ENCODE measurements at places on chromosomes 12 and 14.

DNA sequence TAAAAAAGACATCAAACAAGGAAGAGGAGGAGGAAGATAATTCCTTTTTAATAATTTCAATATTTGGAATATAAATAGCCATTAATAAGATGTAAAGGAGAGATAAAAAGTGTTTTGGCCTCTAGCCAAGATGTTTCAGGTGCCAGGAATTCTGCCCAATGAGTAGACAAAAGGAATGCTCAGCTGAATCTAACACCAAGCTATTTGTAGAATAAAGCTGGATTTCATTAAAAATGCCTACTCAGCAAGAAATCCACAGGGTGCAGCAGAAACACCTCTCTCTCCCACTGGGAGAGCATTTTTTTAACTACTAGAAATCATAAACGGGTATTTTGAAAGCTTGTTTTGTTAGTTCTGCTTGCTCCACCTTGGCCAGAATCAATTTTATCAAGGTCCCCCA is 4.1 kb upstream of the STAB2 start:
- no peak for DNase-seq

- no peak for DNase-seq
These were observed 49.8 kb downstream of the NTN4 start for GRCh38 chr12:95740751-95741150.

DNA sequence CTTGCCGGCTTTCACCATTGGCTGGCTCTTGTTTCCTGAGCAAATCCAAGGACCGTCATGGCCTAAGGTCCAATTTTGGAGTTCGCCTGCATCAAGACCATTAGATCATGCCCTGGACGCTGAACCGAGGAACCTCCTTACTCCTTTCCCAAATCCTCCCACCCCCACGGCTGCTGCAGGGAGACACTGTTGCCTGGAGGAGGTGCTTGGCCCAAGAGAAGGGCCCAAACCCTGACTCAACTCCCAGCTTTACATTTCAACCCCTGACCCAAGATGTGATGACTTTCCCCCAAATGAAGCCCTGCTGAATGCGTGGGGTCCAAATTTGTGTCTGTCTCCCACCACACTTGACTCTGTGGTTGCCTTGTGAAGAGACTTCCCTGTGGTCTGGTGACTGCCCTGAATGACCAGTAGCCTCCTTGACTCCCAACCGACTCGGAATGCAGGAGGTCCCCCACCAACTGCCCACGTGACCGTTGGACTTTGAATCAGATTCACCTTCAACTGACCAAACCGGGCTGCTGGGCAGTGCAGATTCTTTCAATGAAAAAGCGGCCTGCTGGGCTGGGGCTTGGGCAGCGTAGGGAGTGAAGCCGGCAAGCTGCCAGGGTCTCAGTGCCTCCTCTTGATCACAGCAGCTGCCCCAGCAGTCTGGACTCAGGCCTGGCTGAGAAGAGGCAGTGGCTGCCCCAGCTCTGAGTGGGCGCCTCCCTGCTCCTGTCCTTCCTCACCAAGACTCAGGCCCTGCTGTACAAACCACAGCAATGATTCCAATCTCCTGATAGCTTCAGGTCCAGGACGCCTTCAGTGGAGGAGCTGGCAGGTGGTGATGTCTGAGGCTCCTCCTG is 46.7 kb upstream of the OASL start:
- DNase-seq: no peak

- DNase-seq: no peak
These were observed 66.5 kb downstream of the ANO6 start for GRCh38 chr12:45282411-45282810.

DNA sequence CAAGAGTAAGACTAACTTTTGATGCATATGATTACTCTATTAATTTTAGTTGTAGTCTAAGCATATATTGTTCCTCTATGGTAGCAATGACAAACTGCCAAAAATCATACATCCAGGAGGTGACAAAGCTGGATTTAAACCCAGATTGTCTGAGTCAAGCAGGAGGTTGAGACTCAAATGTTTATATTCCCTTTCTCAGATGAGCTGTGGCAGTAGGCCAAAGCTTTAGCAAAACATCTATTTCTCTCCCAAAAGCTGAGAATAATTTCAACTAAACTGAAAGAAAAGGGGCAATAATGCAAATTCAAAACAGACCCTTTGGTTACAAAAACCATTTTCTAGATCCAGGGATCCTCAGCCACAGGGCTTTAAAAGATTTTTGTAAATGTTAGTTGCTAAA is 173.6 kb downstream of the SEC23A start:
- no peak for DNase-seq

- no peak for DNase-seq
These were observed 126.0 kb upstream of the PZP start for GRCh38 chr12:9334041-9334692.

GRCh38 chr12:12704593-12705230 is 8.7 kb upstream of the GPR19 start:
- DNase-seq: no peak

- DNase-seq: peak; percentile 34
These were observed 115.9 kb upstream of the TMPO start for GRCh38 chr12:98399532-98399931.

- no peak for DNase-seq
These were observed 114.8 kb upstream of the FGD4 start for GRCh38 chr12:32284561-32284960.

DNA sequence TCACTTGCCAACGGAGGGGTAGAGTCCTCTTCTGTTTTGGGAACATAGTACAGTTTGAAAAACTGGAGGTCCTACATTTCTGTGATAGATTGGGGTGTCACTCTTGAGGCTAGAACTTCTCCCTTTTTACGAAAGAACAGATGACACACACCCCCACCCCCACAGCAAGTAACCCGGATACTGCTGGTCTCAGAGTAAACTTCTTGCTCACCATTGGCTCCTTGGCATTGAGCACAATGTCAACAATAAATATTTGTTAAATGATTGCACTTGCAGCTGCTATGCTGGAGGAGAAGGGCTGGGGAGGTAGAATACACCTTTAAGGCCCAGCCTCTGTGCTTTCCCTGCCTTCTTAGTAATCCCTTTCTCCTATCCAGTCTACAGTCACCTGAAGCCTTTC is 149.8 kb downstream of the TGFB3 start:
- DNase-seq: no peak

GRCh38 chr14:68658029-68658509 is 134.8 kb downstream of the ZFP36L1 start:
- no peak for DNase-seq

GRCh38 chr14:105412771-105413543 is 6.7 kb upstream of the MTA1 start:
- DNase-seq: no peak

All from GM06990 (cell line).